NCI-H524 (cell line): ENCODE measurements at places on chromosomes 6 and 20.

DNA sequence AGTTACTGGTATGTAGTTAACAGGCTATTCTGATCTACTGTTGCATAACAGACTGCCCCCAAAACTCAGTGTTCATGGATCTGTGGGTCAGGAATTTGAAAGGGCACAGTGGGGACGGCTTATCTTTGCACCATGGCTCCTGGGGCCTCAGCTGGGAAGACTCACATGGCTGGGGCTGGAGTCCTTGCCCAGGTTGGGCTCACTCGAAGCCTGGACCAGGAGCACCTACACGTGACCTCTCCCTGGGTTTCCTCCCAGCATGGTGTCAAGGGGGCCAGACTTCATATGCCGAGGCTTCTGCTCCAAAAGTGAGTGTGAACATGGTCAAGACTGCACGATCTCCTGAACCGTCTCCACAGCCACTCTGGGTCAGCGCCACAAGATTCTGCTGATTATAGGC lies 11.7 kb downstream of the SYNDIG1 start:
- DNase-seq: no peak

GRCh38 chr6:53162606-53163005 lies 14.0 kb upstream of the GCM1 start:
- DNase-seq: no peak

DNA sequence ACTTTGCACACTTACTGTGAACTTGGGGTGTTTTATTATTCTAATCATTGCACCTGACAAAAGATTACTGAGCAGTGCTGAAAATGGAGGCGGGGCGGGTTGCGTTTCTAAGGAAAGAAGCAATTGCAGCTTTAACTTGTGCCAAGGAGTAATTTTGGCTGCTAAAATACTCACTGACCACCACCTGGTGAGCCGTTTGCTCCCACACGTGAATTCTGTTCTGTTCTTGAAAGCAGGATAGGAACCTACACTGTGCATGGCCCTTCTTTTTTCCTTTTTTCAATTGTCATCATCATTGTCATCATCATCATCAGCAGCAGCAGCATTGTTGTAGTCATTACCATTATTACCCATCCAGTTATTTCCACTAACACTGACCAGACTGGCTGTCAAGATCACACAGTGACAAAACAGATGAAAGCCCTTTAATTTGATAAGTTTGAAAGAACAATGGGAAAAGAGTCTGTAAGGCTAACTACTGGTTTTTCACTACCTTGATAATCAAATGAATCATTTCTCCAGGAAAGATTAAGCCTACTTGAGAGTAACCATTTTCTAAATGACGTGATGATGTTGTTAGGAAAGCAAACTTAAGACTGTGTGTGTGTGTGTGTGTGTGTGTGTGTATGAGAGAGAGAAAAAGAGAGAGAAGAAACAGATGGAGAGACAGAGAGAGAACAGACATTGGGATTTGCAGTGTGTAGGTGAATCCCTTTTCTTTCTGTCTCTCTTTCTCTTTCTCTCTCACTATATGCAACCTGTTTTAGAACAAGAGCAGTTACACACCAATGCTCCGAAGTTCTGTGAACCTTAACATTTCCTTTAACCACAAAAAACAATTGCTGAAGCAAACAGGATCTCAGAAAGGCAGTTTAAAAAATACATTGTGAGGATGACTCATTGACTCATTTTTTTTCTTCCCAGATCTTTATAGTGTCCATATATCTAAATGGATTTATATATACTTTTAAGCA lies 3.8 kb downstream of the RIPOR2 start:
- no peak for DNase-seq

DNA sequence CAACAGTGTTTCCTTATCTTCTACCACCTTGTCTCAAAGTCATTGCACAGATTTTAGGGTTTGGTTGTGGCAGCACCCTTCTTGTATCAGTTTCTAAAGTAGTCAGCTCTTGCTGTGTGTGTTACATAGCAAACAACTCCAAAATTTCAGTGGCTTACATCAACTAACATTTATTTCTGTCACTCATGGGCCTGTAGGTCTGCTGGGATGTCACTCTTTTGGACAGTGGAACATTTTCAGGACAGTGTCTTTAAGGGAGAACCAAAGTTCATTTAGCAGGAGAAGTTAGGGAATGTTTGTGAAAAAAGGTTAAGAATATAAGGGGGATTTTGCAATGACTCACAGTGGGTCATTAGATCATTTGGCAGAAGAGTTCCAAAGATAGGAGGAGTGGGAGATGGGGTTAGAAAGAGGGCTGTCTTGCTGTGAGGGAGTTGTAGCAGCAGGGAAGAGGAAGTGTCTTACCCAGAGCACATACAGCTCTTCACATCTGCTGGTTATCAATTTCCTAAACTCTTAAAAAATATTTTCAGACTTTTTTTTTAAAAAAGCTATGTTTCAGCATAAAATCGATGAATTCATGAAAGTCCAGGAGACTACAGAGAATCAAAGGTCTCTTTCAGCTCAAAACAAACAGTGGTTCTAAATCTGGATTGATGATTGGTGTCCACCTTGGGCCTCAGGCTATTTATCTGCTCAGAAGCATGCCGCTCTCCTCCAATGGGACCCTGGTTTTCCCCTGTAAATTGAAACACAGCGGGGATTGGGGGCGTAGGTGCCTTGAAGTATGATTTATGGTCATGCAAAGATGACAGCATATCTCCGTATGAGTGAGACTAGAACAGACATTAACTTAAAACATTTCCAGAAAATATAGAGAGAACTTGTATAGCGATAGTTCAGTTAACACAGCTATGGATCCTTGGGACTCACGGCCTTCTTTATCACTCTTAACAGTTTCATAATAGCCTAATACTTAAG lies 117.3 kb downstream of the B3GAT2 start:
- no peak for DNase-seq

GRCh38 chr20:64092258-64093012 lies 8.2 kb upstream of the LKAAEAR1 start:
- DNase-seq: no peak

DNA sequence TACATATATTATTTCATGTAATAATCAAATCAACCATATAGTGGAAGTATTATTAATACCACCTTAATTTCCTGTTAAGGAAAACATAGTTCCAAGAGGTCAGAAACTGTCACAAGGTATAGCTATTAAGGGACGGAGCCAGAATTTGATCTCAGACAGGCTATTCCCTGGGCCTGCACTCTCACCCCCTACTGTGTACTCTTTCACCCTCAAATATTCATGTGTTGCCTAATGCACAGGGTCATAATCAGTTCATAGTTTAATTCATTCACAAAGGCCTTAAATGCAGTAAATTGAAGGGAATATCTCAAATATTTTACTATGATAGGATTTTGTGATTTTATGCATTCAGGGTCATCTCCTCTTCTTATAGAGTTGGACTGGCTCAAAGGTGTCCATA lies 67.2 kb upstream of the IFNGR1 start:
- DNase-seq: no peak

- no peak for DNase-seq
Measured at GRCh38 chr6:11368760-11369159, 136.3 kb upstream of the NEDD9 start.

- no peak for DNase-seq
Measured at GRCh38 chr20:25221592-25222460, 26.1 kb upstream of the PYGB start.

GRCh38 chr20:51481341-51481914 lies 61.1 kb downstream of the NFATC2 start:
- no peak for DNase-seq

DNA sequence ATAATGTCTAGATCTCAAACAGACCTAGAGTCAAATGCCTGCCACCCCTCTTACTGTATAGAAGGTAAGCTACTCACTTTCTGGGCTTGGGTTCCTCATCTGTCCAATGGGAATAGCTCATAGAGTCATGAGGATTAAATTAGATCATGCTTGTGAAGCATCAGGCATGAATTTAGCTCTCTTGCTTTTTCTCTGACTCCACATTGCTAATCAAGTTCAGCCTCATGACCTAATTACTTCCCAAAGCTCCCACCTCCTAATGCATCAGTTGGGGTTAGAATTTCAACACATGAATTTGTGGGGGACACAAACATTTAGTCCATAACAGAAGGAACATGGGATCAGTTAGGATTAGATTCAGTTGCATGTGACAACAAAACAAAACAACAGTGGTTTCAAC lies 4.6 kb upstream of the DDX27 start:
- DNase-seq: no peak

- no peak for DNase-seq
Measured at GRCh38 chr6:27825025-27825793, 87.0 kb downstream of the OR2B2 start.

DNA sequence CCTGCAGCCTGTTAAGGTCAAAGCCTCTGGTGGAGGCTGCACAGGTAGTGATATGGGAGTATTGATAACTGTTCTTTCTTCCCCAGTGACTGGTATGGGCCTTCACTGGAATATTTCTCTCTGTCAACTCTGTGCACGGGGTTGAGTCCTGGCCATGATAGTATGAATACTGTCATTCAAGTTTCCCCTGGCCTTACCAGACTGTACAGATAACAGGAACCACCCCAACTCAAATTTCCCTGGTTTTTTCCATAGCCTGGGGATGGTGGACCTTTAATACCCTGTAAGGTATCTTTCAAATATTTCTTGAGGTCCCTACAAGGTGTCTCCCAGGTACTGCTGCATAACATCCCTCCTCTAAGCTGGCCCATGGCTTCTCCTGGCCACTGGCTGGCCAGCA lies 51.4 kb upstream of the TNFAIP3 start:
- no peak for DNase-seq

- peak; percentile 74 for DNase-seq
Measured at GRCh38 chr20:49608752-49609670, 41.1 kb upstream of the PTGIS start.

- no peak for DNase-seq
Measured at GRCh38 chr6:36445621-36446020, 2.8 kb downstream of the KCTD20 start.
